ENCODE measurements at places on chromosomes 5 and 9.

DNA sequence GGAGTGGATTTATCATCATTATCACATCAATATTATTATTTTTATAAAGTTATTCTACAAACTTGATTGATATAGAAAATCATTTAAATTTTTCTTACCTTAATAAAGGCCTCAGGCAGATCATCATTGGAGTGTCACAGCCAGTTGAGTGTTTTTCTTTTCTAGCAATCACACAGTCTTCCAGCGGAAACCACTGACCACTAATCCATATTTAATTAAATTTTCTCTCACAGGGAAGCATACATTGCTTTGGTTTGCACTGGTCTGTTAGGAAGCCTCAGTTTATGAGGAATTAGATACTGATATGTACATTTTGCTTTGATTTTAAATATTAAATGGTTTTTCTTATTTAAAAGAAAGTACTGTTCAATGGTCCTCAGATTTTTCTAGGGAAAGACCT, 6.7 kb downstream of the SPZ1 start:
- no peak for DNase-seq

DNA sequence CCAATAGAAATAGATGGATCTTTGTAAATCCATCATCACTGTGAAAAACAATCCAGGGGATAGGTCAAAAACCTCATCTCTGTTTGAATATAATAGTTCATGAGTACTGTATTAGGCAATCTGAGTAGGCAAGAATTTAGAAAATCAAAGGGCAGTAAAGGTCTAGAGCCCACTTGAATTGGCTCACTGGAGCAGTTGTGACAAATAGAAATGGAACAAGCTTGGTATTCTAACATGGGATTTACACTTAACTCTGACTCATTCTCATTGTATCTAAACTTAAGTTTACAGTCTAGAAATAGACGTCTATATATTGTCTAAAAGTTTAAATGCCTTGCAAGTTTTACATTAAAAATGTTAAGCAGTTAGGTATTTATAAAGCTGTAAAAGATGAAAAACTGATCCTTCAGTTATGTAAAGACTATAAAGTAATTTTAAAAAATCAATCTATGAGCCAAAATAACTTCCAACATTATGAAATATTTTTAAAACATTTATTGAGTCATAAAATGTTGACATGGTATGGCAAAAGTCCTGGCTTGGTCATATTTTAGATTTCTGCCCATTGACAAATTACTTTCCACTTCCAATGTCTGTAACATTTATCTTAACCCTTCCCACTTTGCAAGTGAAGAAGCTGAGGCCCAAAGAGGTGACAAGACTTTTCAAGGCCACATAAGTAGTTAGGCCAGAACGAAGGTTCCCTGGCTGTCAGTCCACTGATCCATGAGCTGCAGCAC, 203.7 kb upstream of the NREP start:
- no peak for DNase-seq

GRCh38 chr9:134180786-134181647, 16.7 kb upstream of the RNU6ATAC start:
- DNase-seq, result no peak

GRCh38 chr5:170811719-170812118, 28.2 kb downstream of the GABRP start:
- DNase-seq, result no peak

GRCh38 chr9:20650750-20651299, 28.5 kb upstream of the MLLT3 start:
- DNase-seq, result no peak

DNA sequence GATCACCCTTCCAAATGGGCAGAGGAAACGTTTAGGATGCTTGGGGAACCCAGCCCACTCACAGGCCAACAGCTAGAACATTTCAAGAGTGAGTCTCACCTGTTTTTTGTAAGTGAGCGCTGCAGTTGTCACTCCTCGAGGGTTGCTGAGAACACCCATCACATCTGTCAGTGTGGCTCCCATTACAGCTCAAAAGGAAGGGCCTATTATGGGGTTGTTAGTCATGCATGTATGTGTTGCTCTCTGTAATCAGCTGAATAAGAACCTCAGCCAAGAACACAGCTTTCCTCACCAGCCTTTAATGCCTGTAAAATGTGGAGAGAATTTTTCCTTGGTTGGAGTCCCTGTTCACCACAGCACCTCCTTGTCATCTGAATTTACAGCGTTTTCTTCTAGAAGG, 196.3 kb upstream of the KLF4 start:
- no peak for DNase-seq

- no peak for DNase-seq
Measured at GRCh38 chr5:67997148-67997547, 218.4 kb upstream of the PIK3R1 start.

GRCh38 chr5:149212198-149212951, 59.3 kb upstream of the AFAP1L1 start:
- DNase-seq, result no peak

GRCh38 chr9:573691-574410, 267.6 kb upstream of the DMRT1 start:
- DNase-seq, result no peak

GRCh38 chr9:130179331-130179907, 7.2 kb downstream of the NCS1 start:
- no peak for DNase-seq

DNA sequence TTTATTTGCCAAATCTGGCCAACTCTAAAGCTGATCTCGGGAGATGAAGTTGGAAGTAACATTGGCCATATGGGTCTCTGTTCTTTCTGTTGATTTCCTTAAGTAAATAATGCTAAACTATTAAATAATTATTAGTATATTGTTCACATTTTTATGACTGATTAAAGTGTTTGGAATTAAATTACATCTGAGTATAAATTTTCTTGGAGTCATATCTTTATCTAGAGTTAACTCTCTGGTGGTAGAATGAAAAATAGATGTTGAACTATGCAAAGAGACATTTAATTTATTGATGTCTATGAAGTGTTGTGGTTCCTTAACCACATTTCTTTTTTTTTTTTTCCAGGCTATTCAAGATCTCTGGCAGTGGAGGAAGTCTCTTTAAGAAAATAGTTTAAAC, 9.3 kb upstream of the FGF18 start:
- DNase-seq, result no peak

DNA sequence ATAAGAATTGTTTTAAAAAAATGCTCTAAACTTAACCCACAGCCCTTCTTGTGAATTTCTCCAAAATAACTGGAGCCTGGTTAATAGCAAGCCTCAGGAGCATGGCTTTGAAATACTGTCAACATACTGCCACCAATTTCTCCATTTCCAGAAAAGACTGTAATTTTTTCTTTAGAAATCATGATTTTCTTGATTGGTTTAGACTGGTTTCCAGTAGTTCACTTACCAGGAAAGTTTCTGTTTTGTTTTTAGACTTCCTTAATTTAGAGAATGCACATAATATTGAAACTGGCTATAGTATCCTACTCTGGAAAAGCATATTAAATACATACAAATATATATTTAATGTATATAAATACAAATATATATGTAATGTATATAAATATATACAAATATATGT, 4.5 kb upstream of the CD274 start:
- no peak for DNase-seq

- DNase-seq, result no peak
Measured at GRCh38 chr9:14293801-14294200, 20.1 kb downstream of the NFIB start.

GRCh38 chr9:133870598-133871595, 121.2 kb downstream of the VAV2 start:
- no peak for DNase-seq

DNA sequence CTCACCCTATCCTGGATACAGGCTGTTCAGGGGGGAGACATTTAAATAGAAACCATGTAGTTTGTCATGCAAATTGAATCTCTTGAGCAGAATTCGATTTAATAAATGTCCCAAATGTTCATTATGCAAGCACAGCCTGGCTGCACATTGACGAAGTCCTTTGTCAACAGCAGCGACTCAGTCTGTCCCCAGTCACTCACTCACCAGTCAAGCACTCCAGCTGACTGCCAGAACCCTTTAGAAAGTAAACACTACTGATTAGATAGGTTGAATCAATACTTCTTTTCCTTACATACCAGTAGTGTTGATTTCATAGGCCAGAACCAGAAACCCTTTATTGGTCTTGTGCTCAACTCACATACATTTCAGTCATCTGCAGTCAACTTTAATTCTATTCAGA, 27.5 kb downstream of the CDH6 start:
- DNase-seq, result no peak

- no peak for DNase-seq
Measured at GRCh38 chr5:60719329-60719728, 19.4 kb upstream of the DEPDC1B start.

GRCh38 chr5:114504560-114504959, 142.7 kb downstream of the KCNN2 start:
- DNase-seq, result no peak

GRCh38 chr5:88663793-88664216, 219.2 kb downstream of the MEF2C start:
- no peak for DNase-seq
